Small intestine (tissue), 16 donors: ENCODE measurements at places on chromosomes 1 and 21.

DNA sequence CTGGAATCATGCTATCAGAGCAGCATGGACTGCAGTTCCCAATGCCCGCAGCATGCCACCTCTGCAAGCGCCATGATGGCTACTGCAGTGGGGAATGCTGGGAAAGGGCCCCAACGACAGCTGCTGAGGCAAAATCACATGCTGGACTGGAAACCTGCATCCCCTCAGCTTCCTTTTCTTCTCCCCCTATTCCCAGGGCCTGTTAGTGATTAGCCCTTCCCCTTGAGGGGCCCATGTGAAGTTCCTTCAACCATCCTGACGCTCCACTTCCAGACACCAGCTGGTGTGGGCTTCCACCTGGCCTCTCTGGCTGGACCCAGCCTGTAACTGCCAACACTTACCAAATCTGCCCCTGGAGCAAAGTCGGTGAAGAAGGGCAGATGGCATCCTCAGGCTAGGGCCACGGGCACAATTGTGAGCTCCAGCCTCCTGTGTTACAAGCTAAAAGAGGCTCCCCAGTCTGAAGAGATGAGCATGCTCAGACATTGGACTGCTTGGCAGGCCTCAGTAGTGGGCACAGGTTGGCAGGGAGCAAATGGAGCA is 22.1 kb upstream of the SDC3 start:
- no peaks in the 10 kb centered on the region for H3K4me1 ChIP-seq
- H3K27ac ChIP-seq = no peak overlapping the region
- peaks cover 35% of the 10 kb centered on the region for H3K36me3 ChIP-seq
- no peaks in the 10 kb centered on the region for H3K27me3 ChIP-seq
- DNase-seq = no peak

GRCh38 chr21:37587203-37587602 is 220.6 kb downstream of the DYRK1A start:
- DNase-seq = no peak
- no peaks in the 10 kb centered on the region for H3K27me3 ChIP-seq
- H3K4me3 ChIP-seq = no peak overlapping the region
- no peaks in the 10 kb centered on the region for H3K4me1 ChIP-seq

- peaks cover 8% of the 10 kb centered on the region for H3K27me3 ChIP-seq
- H3K4me1 ChIP-seq = peaks cover 15% of the 10 kb centered on the region
- no peak overlapping the region for H3K4me3 ChIP-seq
- DNase-seq = peak; percentile 79
Observed at GRCh38 chr1:13828454-13829151, 128.6 kb downstream of the PRDM2 start.

DNA sequence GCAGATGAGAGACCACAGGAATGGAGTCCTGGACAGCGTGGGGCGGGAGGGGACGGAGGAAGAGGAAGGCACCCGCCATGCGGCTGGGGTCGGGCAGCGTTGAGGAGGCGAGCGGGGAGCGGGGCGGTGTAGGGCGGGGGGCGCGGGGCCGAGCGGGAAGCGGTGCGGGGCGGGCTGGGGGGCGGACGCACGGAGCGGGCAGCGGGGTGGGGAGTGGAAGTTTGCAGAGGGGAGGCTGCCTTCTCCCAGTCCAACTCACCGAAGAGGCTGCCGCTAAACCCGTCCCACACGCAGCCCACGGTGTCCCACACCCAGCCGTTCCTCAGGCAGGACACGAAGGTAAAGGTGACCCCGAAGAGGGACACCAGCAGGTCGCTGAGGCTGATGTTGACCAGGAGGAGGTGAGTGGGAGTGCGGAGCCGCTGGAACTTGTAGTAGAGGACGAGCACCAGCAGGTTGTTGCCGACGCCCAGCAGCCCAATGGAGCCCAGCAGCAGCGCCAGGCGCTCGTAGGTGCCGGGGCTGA is 483 bp downstream of the CHML start:
- no peaks in the 10 kb centered on the region for H3K36me3 ChIP-seq
- DNase-seq = peak; percentile 44
- no peaks in the 10 kb centered on the region for H3K27me3 ChIP-seq
- H3K27ac ChIP-seq = peak overlapping the region; percentile 64
- H3K4me1 ChIP-seq = peaks cover 2% of the 10 kb centered on the region

DNA sequence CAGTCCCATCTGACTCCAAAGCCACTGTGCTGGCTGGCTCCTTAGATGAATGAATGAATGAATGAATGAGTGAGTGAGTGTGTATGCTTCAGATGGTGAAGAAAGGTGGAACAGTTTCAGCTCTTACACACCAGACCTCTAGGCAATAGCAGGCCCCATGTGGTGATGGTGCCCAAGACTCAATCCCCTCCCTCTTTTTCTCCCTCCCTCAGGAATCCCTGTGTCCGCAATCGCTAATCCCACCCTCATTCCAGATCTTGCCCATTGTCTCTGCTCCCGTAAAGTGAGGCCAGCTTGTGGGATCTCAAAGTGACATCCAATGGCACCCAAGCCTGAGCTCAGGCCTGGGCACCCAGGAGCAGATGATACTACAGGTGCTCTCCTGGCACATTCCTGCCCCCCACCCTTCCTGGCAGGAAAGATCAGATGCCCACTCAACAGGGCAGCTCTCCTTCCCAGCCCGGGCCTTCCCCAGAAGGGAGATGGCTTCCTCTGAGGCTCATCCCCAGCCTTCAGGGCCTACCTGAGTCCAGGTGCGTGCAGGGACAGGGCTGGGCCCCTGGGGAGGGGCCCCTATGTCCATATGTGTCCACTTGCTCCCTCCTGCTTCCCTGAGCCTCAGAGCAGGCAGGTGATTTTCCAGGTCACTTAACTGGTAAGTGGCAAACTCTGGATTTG is 106.4 kb downstream of the HMGB4 start:
- no peaks in the 10 kb centered on the region for H3K4me1 ChIP-seq
- no peak for DNase-seq
- H3K27ac ChIP-seq = no peak overlapping the region
- no peak overlapping the region for H3K4me3 ChIP-seq

- DNase-seq = peak; percentile 17
- H3K4me1 ChIP-seq = no peaks in the 10 kb centered on the region
- no peak overlapping the region for H3K4me3 ChIP-seq
- H3K27me3 ChIP-seq = no peaks in the 10 kb centered on the region
- H3K27ac ChIP-seq = no peak overlapping the region
- H3K36me3 ChIP-seq = no peaks in the 10 kb centered on the region
Observed at GRCh38 chr1:60969971-60970509, 112.3 kb upstream of the NFIA start.

DNA sequence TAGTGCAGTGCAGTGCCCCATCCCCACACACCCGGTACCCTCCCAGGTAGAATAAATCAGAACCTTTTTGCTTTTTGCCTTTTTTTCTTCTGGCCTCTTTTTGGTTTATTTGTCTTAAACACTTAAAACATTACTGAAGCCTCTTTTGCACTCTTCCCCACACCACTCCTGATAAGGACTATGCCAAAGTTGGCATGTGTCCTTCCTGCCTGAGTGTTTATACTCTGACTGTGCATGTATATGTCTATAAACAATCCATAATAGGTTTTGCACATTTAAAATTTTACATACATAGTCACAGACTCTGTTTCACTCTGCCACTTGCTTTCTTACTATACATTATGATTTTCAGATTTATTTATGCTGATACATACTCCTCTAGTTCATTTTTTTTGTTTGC is 59.6 kb downstream of the BEND5 start:
- no peaks in the 10 kb centered on the region for H3K27me3 ChIP-seq
- no peak overlapping the region for H3K4me3 ChIP-seq
- no peaks in the 10 kb centered on the region for H3K4me1 ChIP-seq
- H3K27ac ChIP-seq = no peak overlapping the region
- no peaks in the 10 kb centered on the region for H3K36me3 ChIP-seq

DNA sequence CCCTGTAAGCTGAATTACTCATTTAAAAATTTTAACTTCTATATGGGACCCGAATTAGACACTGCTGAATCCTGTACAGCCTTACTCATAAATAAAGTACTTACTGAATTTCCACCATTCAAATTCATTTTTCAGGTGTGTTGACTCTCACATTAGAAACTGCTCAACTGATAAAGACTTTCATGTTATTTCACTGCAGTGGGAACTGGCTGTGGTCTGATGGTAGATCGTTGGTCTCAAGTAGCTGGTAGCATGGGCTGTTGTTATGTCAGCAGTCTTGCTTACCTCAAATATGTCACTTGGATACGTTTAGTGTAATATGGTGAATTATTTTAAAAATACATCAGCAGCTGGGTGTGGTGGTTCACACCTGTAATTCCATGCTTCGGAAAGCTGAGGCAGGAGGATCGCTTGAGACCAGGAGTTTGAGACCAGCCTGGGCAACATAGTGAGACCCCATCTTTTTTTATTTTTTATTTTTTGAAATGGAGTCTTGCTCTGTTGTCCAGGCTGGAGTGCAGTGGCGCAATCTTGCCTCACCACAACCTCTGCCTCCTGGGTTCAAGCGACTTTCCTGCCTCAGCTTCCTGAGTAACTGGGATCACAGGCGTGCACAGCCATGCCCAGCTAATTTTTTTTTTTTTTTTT is 10.4 kb downstream of the DEGS1 start:
- H3K36me3 ChIP-seq = peaks cover 19% of the 10 kb centered on the region
- H3K4me1 ChIP-seq = peaks cover 3% of the 10 kb centered on the region
- no peak for DNase-seq
- no peak overlapping the region for H3K4me3 ChIP-seq
- no peaks in the 10 kb centered on the region for H3K27me3 ChIP-seq
- no peak overlapping the region for H3K27ac ChIP-seq

DNA sequence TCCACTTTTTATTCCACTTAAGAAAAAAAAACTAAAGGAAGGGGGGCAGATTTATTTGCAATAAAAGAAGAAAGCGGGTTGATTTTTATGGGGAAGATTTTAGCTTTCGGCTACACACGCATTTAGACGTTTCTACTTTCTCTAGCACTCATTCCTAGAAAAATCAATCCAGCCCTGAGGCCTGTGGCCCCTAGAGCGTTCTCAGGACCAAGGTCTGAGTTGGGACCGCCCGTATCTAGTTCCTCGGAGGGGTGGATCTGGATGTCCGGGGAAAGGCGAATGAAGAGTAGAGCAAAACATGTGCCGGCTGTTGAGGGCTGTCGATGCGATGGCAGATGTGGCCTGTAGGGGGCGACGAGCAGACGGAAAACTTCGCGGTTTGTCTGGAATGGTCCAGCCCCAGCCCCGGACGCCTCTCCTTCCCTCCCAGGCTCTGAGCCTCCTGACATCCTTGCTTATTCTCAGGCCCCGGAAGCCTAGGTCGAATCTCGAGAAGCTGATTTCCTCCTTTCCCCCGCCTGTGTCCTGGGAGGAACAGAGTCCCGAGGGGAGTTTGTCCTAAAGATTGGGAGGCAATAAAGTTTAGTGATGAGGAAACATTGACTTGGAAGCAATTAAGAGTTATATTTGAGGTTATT is 5.2 kb downstream of the FOXD3 start:
- no peak overlapping the region for H3K27ac ChIP-seq
- H3K4me3 ChIP-seq = no peak overlapping the region
- H3K4me1 ChIP-seq = peaks cover 2% of the 10 kb centered on the region
- H3K36me3 ChIP-seq = no peaks in the 10 kb centered on the region
- peaks cover 11% of the 10 kb centered on the region for H3K27me3 ChIP-seq

DNA sequence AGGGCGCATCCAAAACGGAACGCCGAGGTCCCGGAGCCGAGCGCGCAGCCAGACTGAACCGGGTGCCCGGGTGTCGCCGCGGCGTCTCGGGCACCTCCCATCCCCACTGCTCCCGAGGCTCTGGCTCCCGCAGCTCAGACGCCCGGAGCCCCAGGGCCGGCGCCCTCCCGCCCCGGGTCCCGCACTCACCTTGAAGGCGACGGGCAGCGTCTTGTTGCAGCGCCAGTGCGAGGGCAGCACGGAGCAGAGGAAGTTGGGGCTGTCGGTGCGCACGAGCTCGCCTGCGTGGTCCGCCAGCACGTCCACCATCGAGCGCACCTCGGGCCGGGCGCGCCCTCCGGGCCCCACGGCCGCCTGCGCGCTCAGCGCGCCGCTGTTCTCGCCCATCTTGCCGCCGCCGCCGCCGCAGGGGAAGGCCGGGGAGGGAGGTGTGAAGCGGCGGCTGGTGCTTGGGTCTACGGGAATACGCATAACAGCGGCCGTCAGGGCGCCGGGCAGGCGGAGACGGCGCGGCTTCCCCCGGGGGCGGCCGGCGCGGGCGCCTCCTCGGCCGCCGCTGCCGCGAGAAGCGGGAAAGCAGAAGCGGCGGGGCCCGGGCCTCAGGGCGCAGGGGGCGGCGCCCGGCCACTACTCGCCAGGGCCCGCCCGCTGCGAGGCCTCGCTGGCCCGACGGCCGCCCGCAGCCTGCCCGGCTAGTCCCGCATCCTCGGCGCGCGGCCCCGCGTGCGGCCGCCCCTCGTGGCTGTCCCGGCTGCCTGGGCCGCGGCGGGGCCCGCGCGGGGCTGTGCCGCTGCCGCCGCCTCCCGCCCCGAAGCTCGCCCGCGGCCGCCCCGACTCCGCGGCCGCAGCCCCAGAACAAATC is 447 bp downstream of the RUNX3 start:
- no peak overlapping the region for H3K27ac ChIP-seq
- peaks cover 42% of the 10 kb centered on the region for H3K27me3 ChIP-seq
- peaks cover 3% of the 10 kb centered on the region for H3K36me3 ChIP-seq
